CD4-positive, alpha-beta T cell treated with Interferon gamma for 1 hour (primary cell): ENCODE measurements at places on chromosomes 16 and 17.

- DNase-seq: no peak
These were observed 7.2 kb downstream of the NF1 start for GRCh38 chr17:31101943-31102342.

DNA sequence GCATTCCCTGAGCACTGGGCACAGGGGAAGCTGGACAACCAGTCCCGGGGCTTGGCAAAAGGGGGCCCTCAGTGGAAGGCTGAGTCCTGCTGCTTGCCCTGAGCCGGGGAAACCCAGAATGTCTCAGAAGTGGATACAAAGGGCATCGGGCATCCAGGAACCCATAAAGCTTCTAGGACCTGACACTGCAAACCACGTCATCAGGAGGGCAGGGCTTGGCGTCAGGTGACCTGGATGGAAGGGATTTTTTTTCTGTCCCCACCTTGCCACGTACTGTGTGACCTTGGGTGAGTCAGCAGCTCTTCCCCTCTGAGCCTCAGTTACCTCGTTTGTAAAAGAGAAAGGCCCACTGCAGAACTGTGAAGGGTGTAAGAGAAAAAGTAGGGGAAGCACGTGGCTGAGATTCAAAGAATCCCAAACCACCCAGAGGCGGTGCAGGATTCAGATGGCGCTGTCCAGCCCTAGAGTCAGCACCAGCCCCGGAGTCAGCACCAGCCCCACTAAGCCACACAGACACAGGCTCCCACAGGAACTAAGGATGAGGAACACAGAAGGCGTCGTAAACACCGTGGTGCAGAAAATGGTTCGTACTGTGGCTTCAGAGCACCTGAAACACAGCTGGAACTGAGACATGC is 53.7 kb downstream of the C16orf95 start:
- DNase-seq: no peak

DNA sequence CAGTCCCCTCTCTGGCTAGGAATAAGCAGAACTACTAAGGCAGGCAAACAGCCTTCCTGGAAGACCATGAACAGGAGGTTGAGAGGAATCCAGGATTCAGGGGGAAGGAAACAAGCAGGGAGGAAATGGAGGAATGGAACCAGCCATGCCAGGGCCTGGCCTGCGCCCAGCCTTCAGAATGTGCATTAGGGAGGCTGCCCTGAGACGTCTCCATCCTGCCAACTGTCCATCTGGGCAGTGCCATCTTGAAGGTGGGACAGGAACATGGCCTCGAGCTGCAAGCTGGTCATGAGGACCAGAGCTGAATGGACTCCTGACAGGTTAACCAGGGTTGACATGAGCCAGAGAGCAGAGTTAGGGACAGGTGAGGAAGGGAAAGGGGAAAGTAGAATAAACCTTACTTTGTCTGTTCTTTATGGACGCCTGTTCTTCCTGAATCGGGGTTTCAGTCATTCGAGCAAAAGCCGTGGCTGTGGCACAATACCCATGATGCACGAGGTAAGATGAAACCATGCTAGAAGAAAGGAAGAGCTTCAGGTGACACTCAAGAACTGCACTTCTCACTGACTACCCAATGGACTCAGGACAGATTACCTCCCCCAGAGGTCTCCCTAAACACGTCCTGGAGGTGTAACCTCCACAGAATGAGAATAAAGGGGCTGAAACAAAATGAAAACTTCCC is 12.1 kb upstream of the GFOD2 start:
- DNase-seq: no peak

GRCh38 chr17:55872374-55872773 is 121.5 kb downstream of the PCTP start:
- DNase-seq: no peak

DNA sequence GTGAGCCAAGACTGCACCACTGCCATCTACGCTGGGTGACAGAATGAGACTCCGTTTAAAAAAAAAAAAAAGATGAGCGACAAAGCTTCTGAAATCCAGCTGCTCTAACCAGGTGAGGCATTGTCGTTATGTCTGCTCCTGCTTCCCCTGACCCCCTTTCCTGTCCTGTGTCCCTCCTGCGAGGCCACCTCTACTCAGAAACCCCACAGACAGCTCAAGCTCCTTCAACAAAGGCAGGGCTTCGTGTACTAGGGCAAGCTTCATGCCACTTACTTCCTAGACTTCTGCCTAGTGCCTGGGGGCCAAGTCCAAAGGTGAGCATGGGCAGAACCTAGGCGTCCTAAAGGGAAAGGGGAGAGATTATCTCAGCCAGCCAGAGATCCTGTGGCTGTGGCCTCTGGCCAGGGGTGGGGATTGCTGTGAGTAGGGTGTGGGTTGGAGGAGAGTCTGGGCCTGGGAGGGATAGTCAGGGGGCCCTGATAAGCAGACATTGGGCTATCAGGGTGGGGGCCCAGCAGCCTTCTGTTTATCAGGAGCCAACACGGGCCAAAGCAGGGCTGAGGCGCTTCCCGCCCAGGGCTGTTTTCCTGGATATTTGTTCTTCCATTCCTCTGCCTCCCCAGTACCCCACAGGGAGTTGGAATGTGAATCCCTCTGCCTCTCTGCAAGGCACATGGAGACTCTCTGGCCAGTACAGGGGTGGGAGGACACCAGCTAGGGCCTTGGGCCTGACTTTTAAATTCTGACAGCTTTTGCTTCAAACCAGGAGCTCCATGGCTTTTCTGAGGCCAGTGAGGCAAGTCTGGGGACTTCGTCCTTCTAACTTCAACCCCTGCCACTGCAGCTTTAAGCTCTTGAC is 10.4 kb downstream of the ERAL1 start:
- no peak for DNase-seq

GRCh38 chr17:6894206-6894528 is 62.6 kb upstream of the TEKT1 start:
- no peak for DNase-seq

GRCh38 chr16:86296256-86296655 is 214.1 kb upstream of the FOXF1 start:
- DNase-seq: no peak

- no peak for DNase-seq
These were observed 147.3 kb downstream of the SNX11 start for GRCh38 chr17:48254896-48255295.

GRCh38 chr17:9935408-9935807 is 30.3 kb upstream of the RCVRN start:
- DNase-seq: no peak

DNA sequence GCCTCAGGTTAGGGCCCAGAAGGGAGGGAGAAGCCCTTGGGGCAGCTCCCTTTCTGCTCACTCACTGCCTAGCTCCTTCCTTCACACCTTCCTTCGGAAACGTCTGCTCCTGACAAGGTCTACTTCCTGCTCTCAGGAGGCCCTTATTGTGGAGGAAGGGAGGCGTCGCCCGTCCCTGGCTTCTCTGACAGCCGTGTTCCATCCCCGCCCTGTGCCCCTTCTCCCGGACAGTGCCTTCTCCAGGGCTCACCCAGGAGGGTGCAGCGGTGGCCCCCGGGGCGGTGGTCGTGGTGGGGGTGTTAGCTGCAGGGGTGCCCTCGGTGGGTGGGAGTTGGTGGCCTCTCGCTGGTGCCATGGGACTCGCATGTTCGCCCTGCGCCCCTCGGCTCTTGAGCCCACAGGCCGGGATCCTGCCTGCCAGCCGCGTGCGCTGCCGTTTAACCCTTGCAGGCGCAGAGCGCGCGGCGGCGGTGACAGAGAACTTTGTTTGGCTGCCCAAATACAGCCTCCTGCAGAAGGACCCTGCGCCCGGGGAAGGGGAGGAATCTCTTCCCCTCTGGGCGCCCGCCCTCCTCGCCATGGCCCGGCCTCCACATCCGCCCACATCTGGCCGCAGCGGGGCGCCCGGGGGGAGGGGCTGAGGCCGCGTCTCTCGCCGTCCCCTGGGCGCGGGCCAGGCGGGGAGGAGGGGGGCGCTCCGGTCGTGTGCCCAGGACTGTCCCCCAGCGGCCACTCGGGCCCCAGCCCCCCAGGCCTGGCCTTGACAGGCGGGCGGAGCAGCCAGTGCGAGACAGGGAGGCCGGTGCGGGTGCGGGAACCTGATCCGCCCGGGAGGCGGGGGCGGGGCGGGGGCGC is 231.9 kb downstream of the SEC14L1 start:
- DNase-seq: peak; percentile 54
